ENCODE measurements at places on chromosomes 1 and 21.

GRCh38 chr1:52358851-52359497 is 7.0 kb downstream of the CC2D1B start:
- DNase-seq: no peak

DNA sequence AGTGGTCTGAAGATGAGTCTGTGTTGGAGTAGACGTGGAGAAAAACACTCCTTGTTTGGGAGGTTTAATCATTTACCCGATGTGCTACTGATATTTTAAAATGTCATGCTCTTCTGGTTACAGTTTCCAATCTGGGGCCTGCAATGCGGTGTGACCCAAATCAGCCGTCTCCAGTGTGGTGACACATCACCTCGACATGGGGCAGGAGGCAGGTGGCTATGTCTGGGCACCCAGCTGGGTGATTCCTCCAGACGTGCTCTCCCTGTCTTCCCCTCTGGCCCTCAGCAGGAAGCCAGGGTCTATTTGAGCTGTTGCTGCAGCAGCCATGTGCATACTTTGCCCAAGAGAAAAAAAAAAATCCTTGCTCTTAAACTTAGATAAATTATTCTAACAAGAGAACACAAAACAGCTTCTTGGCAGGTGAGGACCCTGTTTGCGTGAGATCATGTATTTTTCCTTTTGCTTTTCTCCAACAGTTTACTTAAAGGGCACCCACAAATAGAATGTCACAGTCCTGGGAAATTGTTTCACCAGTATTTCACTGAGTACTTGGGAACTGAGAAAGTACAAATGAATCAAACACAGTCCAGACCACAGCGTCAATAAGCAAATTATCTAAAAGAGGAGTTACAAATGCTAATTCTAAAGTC is 38.9 kb upstream of the MAP10 start:
- DNase-seq: no peak

GRCh38 chr1:247209396-247209795 is 37.6 kb upstream of the ZNF124 start:
- DNase-seq: peak; percentile 29

- no peak for DNase-seq
Measured at GRCh38 chr1:41442697-41443251, 41.7 kb downstream of the EDN2 start.

DNA sequence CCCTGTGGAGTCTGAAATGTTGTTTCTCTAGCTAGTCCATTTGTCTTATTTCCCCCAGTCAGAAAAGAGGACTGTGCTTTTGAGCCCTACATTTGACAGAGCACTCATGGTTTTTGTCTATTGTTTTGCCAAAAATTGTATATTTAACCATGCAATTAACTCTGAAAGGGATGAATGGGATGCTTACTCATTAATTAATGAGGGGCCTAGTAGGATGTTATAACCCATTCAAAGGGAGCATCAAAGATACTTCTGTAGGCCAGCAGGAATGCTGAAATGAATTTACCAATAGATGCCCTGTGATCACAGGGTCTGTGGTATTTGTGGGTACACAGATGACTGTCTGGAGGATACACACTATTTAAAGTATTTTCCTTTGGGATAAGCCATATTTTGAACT is 147.7 kb downstream of the FCRL5 start:
- DNase-seq: no peak

DNA sequence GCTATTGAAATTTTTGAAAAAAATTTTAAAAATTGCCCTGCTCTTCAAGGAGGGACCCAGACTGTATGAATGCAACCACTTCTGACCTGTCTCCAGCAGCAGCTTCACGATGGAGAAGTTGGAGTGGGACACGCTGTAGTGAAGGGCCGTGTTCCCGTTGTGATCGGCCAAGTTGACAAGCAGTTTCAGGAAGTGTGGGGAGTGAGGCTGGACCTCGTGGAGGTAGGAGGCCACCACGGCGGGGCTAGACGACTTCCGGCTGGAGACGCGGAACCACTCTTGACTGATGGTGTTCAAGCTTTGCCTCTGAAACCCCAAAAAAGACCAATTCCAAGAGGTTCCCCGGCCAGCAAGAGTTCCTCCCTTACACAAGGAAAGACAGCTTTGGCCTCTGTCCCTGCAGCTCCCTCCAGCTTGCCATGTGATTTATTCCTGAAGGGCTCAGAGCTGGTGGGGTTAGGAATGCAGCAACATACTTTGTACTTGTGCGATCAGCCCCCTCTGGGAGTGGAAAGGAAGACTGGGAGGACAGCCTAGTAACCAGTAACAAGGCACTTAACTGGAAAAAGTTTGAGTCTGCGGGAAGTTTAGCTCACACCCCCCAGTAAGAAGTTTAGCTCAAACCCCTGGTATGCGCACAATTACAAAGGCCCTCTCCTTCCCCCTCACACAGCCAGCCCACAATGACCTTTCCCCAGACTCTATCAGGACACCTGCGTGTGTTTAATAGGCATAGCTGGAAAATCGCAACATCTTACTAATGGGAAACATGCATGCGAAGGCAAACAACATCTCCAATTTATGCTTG is 56.0 kb downstream of the KANK4 start:
- no peak for DNase-seq

GRCh38 chr1:157154940-157155514 is 16.8 kb upstream of the ETV3 start:
- DNase-seq: no peak

DNA sequence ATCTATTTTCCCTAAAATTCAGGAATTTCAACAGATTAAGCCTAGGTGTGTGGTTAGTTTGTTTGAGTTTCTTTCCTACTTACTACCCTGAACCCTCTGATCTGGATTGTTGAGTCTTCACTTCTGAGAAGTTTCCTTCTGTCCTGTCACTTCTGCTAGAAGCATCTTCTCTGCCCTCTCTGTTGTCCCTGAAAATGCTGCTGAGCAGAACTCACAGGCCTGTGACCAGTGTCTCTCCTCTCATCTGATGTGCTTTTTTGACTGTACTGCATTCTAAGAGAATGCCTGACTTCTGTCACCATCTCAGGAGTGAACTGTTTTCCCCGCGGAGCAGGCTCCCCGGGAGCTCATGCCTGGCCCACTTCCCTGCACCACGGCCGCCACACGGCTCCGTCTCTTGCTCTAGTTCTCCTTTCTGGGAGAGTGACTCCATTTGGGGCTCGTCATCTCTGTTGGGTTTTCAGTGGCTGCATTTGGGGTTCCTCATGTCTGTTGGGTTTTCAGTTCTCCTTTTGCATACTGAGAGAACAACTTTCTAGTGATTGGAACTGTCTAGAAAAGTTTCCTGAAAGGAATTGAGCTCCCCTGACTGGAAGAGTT is 77.9 kb downstream of the POFUT2 start:
- DNase-seq: no peak

- no peak for DNase-seq
Measured at GRCh38 chr1:203017692-203018091, 8.6 kb upstream of the PPFIA4 start.

DNA sequence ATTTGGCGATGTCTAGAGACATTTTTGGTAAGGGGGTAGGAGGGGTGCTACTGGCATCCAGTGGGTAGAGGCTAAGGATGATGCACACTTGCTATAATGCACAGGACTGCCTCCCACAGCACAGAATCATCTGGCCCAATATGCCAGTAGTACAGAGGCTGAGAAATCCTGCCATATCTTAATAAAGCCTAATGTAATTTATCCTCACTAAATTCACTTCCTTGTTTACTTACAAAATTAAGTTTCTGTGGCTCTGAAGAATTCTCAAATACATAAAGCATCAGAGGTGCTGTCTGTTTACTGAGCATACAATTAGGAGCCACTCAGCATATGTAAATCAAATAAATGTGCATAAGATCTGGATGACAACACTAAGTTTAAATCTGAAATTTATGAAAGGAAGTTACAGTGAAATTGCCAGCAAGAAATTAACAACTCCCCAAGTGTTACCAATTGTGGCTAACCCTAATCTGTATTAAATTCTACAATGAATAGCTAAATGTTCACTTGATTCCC is 26.5 kb downstream of the NGF start:
- no peak for DNase-seq

- DNase-seq: no peak
Measured at GRCh38 chr21:14862794-14863720, 201.7 kb downstream of the NRIP1 start.

DNA sequence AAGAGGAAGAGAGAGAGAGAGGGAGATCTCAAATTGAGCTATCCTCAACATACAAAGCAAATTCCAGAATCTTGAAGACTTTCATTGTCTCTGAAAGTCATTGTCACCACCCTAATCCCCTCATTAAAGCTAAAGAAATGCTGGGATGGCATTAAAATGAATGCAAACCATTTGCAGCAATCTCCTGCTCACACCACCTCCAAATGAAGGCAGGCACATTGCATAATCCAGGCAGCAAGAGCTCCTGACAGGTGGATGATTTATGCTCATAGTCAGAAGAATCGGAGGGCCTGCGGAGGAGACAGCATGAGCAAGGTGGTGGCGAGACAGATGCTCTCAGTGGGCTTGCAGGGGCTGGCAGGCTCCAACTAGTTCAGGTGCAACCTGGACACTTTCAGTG is 90.2 kb downstream of the ESRRG start:
- DNase-seq: no peak

DNA sequence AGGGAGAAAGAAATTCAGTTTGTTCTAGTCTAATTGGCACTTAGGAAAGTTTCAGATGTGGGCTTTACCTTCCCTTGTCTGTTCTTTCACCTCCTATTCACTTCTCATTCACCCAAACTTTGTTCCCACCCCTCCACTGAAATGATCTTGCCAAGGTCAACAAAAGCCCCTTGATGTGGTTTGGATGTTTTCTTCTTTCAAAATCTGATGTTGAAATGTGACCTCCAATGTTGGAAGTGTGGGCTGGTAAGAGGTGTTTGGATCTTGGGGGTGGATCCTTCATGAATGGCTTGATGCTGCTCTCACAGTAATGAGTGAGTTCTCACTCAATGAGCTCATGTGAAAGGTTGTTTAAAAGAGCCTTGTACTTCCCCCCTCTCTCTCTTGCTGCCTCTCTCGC is 379.3 kb downstream of the HHIPL2 start:
- DNase-seq: no peak

DNA sequence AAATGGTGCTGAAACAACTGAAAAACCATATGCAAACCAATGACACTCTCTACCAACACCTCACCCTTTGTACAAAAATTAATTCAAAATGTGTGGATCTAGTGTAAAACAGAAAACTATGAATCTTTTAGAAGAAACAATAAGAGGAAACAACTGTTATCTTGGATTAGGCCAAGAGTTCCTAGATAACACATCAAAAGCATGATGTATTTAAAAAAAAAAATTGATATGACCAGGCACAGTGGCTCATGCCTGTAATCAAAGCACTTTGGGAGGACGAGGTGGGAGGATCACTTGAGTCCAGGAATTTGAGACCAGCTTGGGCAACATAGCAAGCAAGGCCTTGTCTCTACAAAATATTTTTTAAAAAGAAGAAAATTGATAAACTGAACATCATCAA is 79.0 kb downstream of the EIF4G3 start:
- no peak for DNase-seq

GRCh38 chr1:116401646-116402176 is 28.7 kb downstream of the ATP1A1 start:
- no peak for DNase-seq

DNA sequence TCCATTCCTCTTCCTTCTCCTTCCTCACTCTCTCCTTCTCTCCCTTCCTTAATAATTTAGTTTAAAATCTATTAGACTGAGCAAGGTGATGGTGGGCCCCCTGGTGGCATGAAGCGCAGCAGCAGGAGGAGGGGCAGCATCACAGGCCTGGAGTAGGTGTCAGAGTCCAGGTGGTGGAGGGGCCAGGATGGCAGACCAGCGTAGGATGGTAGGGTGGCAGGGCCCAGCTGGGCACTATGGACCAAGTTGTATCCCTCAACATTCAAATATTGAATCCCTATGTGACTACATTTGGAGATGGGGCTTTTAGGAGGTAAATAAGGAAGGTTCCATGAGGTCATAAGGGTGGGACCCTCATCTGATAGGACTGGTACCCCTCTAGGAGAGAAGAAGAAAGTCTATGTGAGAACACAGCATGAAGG is 61.0 kb downstream of the WDR4 start:
- peak; percentile 70 for DNase-seq

DNA sequence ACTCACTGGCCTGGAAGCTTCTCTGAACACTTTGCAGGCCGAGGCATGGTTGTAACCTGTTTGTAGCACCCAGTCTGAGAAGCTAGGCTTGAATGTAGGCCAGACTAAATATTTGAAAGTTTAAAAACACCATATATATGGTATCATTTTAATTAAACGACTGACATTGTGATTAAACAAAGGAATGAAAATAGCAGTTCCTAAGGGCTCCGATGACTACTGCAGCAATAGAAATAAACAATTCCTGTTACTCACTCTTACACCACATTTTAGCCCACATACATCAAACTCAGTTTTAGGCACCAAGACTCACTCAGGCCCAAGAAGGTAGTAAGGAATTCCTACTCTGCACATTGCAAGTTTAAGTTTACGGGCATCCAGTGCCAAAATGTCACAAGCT is 281.2 kb downstream of the AKT3 start:
- no peak for DNase-seq

- DNase-seq: no peak
Measured at GRCh38 chr1:43481491-43481890, 27.8 kb upstream of the HYI start.

DNA sequence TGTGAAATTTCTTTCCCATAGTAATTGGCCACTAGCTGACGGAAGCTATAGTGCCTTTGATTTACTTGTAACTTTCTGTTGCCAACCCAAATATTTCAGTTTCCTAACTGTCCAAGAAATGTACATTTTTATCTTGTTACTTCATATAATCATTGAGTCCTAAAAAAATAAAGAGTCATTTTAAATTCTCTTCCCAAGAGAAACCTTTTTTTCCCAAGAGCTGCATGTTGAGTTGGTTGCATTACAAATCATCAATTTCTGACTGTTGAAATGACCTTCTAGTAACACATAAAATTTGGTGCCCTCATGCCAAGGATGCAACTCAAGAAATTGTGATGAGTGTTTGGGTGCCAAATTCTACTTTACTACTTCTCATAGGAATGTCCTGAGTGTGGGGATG is 61.0 kb downstream of the HMCN1 start:
- DNase-seq: no peak

DNA sequence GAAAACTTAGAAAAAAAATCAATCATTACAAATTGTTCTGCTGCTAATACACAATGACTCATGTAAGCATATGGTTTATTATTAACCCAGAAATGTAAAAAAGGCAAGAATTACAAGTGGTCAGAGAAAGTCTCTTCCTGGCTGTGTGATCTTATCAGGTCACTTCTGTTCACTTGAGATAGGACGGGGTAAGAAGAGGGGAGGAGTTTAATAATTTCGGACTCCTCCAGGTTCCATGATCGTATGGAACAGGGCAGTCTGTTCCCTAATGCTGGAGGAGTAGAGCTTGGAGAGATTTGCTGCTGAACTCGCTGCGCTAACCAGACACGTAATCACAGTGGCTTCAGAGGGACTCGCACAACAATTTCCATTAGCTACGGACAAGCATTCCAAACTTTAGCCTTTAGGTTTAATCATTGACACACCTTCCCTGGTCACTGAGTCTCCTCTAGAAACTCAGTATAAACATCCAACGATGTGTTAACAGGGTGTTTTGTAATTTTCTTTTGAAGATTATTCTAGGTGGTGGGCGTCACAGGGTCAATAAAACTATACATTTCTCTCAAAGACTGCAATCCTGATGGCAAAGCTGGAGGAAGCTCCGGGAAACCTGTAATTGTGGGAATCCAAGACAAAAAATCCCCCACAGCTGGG is 1.3 kb downstream of the CRYZ start:
- no peak for DNase-seq

GRCh38 chr21:32813265-32813903 is 41.8 kb upstream of the PAXBP1 start:
- no peak for DNase-seq

GRCh38 chr1:199310708-199311107 is 671.9 kb downstream of the PTPRC start:
- no peak for DNase-seq

GRCh38 chr21:42564561-42564971 is 50.9 kb downstream of the SLC37A1 start:
- DNase-seq: no peak

All from CD4-positive, alpha-beta T cell treated with Interleukin-21 for 1 hour (primary cell).